Urothelium cell line (cell line): ENCODE measurements at places on chromosomes 6 and 20.
A peak's percentile ranks its signal among the peaks of the same experiment; 100 is the strongest.

DNA sequence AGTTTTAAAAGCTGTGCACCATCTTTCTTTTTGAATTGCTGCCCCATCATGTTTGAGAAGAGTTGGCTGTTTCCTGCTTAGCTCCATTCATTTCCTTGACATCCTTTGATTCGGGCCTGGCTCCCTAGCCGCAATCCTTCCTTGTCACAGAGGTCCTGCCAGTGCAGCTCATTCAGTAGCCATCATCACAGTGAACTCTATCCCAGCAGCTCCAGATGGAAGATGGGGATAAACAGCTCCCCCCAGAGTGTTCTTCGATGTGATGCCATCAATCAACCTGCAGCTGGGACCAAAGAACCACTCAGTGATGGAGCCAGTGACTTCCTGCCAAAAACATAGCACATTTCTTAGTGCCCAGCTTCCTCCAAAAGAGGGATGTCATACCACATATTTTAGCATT is 158.8 kb downstream of the FRK start:
- DNase-seq = no peak

GRCh38 chr20:20095114-20095872 is 43.0 kb downstream of the CFAP61 start:
- DNase-seq = no peak

DNA sequence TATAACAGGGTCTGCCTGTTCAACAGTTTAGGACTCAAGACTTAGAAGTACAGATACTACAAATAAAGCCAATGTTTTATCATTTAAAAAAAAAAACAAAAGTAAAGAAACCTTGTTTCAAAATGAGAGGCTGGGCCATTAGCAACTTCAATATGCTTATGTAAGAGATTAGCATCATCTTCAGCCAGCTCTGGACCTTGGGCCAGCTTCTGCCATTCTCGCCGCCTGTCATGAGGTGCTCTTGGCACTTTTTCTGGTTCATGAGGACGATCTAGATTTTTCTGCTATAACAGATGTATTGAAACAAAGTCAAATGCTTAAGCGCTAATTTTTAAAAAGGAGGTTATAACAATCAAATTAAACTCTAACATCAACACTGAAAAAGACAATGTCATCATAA is 74.2 kb downstream of the WASF1 start:
- DNase-seq = no peak

GRCh38 chr6:146546443-146547043 is 2.9 kb downstream of the RAB32 start:
- peak; percentile 41 for DNase-seq
